ENCODE measurements at places on chromosomes 1 and 21.

GRCh38 chr1:35633547-35633946 lies 7.8 kb downstream of the PSMB2 start:
- no peak for DNase-seq

DNA sequence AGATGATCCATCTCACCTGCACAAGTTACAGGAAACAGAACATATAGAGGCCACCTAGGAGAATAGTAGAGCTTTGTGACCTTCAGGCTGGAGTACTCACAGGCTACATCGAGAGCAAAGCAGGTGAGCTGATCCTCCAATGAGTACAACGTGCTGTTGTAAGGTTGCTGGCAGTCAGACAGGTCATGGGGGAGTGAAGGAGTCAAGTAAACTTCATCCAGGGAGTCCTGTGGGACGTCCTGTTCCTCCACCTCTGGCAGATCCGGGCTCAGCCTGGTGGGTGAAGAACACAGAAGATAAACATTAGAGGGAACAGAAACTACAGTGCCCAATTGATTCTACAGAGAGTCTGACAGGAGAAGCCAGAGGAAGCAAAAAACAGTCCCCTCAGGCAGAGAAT lies 62.5 kb downstream of the PRKAB2 start:
- DNase-seq, result no peak

- DNase-seq, result no peak
These were observed 21.8 kb upstream of the RAB4A start for GRCh38 chr1:229248821-229249817.

- no peak for DNase-seq
These were observed 30.1 kb downstream of the LRIG2 start for GRCh38 chr1:113103048-113103447.

GRCh38 chr1:32881871-32882850 lies 4.1 kb upstream of the HPCA start:
- DNase-seq, result no peak

- DNase-seq, result no peak
These were observed 1.0 kb downstream of the ZNF687 start for GRCh38 chr1:151282883-151283725.

GRCh38 chr1:68015369-68015768 lies 35.1 kb downstream of the DIRAS3 start:
- DNase-seq, result no peak

- no peak for DNase-seq
These were observed 67.1 kb downstream of the RUNX3 start for GRCh38 chr1:24862775-24863483.

DNA sequence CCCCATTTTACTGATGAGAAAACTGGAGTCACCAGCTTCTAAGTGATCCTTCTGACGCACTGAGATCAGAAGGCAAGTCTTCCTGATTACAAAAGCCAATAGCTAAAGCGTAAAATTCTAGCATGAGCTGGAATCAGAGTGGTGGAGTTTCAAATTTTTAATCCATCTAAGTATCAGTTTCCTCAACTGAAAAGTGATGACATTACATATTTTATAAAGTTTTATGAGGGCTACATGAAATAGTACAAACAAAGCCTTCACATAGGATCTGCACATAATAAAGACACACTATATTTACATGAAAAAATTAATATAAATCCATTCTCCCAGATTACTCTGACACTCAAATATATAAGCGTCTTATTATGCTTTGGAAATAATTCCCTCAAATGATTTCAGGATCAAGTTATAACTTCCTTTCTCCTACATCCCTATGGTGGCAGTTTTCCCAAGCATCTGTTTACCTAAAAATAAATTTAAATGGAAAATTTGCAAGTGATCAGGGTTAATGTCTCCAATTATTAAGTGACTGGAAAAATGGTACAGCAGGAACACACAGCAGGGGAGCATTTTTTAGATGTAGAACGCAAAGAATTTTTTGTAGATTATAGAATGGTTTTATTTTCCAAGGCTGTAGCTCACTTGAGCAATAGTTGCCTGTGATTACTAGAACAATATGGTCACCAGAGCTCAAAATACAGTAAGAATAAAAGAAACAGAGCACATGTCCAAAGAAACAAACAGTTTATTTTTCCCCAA lies 490.4 kb upstream of the C1orf87 start:
- DNase-seq, result no peak

DNA sequence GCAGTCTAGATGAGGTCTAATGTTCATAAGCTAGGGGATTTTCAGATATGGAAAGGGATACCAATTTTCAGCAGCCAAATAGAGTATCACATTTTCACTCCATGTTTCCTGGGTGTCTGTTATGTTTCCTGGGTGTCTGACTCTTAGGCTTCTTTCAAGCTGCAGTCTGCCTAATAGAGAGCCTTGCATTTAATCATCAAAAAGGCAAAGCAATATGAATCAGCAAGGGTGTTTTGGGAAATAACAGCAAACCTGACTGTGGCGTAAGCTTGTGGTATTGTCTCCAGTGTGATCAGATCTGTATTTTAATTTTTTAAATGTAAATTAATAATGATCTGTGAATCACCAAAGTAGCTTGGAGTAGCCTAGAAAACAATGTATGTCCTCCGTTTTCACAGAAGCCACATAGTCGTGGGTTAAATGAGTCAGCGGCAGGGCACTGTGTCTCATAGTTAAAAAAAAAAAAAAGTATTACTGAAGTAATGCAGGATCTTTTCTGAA lies 10.4 kb downstream of the LGALS8 start:
- peak; percentile 52 for DNase-seq

DNA sequence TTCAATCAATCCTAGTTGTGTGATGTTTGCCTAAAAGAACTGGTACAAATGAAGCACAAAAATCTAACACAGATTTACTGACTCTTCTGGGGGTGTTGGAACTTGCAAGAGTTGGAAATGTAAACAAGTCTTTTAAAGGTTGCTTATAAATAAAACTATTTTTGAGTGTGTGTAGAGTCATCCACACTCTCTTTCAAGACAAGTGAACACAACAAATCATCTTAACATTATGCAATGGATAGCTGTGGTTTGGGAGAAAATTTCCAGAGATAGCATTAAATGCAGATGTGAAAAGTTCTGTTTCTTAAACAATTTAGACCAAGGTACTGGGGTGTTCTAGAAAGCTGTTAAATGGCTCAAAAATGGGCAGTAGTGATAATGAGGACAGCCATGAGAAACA lies 28.7 kb downstream of the C1orf87 start:
- DNase-seq, result no peak

- no peak for DNase-seq
These were observed 82.8 kb upstream of the SLC44A3 start for GRCh38 chr1:94737124-94737998.

- DNase-seq, result peak; percentile 84
These were observed 12.4 kb downstream of the LMNA start for GRCh38 chr1:156126630-156127534.

GRCh38 chr1:20992322-20993056 lies 184.2 kb downstream of the EIF4G3 start:
- DNase-seq, result no peak

DNA sequence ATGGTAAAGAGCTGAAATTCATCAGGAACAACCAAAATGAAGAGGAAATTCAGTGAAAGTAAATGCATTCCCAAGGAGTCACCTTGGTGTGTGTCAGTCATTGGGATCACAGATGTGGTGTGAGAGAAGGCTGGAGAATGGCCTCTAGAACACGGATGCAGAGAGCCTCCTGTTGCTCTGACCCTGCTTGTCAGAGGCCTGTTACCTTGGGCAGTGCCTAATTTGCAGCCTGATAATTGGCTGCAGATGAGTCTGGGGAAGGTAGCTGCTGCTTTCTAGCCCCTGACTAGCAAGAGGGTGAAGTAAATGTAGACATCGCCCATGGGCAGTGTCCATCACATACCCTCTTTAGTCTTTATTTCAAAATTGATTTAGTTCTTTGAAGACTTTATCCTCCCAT lies 3.3 kb downstream of the GCSAML start:
- no peak for DNase-seq

- DNase-seq, result no peak
These were observed 49.7 kb upstream of the RAP1A start for GRCh38 chr1:111569913-111570312.

- no peak for DNase-seq
These were observed 79.0 kb downstream of the NPHP4 start for GRCh38 chr1:5913078-5913845.

DNA sequence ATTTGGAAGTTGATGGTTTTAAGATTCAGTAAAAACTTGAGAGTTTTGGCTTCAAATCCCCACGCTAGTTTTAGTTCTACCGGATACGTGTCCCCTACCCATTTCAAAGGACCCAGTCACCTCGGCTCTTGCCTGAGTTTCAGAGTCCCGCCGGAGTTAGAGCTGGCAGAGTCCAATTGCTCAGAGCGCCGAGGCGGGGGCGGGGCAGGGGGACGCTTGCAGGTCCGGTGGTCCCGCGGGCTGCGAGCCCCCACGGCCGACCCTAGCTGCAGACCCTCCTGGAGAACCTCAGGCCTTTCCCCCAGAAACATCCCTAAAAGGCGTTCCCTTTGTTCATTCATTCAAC lies 765 bp upstream of the VPS45 start:
- DNase-seq, result peak; percentile 16

- DNase-seq, result no peak
These were observed 31.0 kb downstream of the SLC16A1 start for GRCh38 chr1:112925015-112925414.

DNA sequence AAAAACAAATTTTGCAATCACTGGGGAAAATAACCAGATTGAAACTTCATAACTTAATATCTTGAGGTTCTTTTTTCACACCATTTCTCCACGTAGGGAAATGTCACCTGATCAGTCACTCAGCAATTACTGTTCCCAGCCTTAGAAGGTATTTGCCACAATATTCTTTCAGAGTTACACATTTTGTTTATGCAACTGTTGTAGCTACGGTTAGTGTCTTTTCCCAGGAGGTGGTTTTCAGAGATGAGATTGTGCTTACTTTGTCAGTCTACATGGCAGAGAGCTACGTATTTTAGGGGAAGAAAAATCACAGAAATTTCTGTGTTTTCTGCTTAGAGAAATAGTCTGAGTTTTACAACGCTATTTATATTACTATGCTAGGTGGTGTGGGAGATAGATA lies 792.8 kb upstream of the B3GALT2 start:
- no peak for DNase-seq

DNA sequence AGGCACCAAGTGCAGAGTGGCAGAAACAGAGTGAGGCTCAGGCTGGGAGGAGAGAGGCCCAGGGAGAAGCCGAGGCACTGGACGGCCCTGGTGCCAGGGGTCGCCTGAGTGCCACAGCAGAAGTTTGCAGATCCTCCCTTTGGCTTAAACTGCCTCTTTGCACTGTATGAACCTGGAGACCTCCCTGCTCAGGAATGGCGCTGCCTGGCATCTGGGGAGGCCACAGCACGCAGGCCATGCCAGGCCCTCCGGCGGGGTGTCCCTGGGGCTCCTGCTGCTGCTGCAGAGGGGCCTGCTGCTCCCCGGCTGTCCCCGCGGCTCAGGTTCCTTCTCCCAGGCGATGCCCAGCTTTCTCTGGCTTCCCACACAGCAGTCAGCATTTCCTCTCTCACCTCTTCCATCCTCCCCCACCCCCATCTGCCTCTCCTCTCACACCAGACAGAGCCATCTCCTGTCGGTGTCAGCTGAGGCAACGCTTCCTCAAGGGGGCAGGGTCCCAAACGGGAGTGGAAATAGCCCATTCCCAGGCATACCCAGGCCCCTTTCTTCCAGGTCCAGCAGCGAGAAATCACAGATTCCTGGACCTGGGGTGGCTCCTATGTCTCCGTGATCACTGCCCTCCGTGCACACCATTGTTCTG lies 35.2 kb downstream of the SYT6 start:
- no peak for DNase-seq

DNA sequence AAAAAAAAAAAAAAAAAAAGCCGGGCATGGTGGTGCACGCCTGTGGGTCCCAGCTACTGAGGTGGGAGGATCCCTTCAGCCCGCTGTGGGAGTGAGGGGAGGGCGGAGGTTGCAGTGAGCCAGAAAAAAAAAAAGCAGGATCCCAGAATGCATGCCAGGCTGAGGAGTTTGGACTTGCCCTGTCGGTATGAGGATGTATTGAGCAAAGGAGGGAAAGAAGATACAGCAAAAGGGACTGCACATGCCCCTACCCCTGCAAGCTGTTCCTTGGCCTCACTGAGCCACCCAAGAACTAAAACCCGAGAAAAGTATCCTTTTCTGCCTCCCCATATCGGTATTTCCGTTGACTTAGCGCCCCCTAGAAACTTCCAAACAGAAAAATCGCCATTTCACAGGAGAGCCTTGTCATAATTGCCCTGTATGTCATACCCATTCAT lies 1.3 kb upstream of the GPATCH4 start:
- DNase-seq, result no peak

- no peak for DNase-seq
These were observed 347.6 kb downstream of the PTPRC start for GRCh38 chr1:198986442-198986841.

- no peak for DNase-seq
These were observed 31.1 kb upstream of the VN1R5 start for GRCh38 chr1:247224822-247225221.

GRCh38 chr21:42671778-42672593 lies 18.6 kb downstream of the PDE9A start:
- DNase-seq, result no peak

DNA sequence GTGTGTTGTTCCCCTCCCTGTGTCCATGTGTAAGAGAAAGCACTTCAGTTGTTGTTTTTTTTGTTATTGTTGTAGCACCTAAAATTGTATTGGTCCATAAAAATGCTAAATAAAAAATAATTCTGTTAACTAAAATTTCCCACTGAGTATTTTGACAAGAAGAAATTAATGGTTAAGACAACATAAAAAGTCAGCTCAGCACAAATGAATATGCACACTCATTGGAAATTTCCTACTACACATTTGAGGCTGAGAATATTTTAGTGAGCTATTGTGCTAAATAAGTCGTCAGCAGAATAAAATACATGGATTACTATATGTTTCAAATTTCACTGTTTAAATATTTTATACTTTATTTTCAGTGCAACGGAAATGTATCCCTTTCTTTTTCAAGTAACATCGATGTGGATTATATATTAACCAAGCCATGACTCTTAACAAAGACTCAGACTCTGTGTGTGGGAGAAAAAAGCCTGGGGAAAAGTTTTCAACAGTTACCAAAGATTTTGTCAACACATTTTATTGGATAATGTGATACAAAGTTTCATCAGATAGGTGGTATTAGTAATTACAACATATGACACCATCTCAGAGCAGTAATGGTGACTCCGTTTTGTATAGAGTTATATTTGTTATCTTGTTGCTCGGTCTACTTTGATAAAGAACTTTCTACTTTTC lies 63.4 kb downstream of the LYPLAL1 start:
- DNase-seq, result no peak

DNA sequence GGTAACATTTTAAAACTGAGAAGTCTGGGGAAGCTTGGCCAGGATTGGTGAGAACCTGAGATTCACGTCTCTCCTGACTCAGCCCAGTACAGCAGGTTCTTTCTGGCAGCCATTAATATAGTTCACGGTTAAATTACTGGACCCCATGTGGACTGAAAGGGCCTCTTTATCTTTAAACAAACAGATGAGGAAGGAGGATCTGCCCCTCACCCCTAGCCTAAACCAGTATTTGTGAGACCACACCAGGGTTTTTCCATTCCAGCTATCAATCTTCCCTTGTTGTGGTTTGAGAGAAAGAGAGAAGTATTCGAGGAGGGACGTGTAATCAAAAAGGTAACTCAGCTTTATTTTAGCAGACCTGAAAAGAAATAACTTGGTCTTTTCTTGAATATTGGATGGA lies 137.1 kb downstream of the PROX1 start:
- no peak for DNase-seq
